Karpas-422 (cell line): ENCODE measurements at places on chromosomes 5 and 9.
A peak's percentile ranks its signal among the peaks of the same experiment; 100 is the strongest.

DNA sequence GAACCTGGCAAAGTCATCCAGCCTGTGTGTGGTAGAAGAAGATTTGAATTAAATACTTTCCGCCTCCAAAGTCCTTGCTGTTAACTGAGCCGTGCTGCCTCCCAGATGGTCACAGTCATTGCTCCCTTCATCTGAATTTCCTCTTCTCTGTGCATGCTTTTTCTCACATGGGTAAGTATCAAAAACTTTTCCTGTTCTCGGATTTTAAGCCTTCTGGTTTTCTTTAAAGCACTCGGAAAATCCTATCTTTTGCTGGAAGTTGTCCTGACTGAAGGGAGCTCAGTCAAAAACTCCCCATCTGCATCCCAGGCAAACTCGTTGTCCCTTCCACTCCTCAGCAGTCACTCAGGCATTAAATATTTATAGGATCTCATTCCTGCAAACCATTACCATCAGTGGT is 290.0 kb upstream of the PIK3R1 start:
- DNase-seq: no peak

GRCh38 chr9:136407911-136408310 is 2.5 kb downstream of the ENTR1 start:
- no peak for DNase-seq

DNA sequence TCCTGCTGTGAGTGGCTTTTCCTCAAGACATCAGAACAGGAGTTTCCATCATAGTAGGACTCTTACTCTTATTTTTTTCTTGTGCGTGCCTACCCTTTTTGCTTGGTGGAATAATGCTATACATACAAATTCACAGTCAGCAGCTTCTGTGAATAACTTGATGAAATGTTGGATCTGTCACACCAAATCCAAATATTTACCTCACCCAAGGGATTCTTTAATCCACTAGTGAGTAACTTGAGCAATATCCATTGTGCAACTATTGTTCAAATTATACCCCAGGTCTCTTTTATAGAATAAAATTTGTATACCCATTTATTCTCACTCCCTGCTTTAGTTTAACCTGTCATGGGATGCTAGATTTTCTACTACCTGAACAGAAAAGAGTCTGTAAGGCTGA is 1078.3 kb upstream of the EDIL3 start:
- no peak for DNase-seq

GRCh38 chr9:27581826-27582225 is 8.5 kb upstream of the C9orf72 start:
- DNase-seq: no peak

GRCh38 chr9:18668944-18669343 is 195.0 kb downstream of the ADAMTSL1 start:
- DNase-seq: no peak

- no peak for DNase-seq
Observed at GRCh38 chr5:80268916-80269315, 13.1 kb upstream of the SERINC5 start.

- no peak for DNase-seq
Observed at GRCh38 chr5:120367896-120368634, 96.0 kb upstream of the PRR16 start.

- DNase-seq: peak; percentile 99
Observed at GRCh38 chr5:69166686-69167492, at the start of gene CCNB1. TSS of gene CCNB1 (plus strand) at chr5:69167150. CDS start at chr5:69167263, 113 bp downstream.

- DNase-seq: no peak
Observed at GRCh38 chr5:135007749-135008363, 26.2 kb downstream of the PITX1 start.

DNA sequence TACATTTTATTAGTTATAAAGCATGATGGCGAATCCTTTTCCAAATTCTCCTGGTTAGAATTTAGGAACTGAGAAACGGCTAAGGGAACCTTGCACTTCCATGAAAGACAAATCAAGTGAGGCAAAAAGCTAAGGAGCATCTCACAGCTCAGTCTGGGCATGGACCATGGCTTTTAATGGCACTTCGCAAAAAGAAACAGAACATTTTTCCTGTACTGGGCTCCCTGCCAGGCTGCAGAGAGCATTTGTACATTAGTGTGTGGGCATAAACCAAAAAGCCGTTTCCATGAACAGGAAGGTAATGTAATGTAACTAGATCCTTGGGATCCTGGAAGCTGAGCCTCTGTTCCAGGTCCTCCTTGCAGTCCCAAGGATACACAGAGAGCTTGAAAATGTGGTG is 354.2 kb downstream of the MRPS30 start:
- DNase-seq: no peak

GRCh38 chr9:511861-512260 is 297.2 kb downstream of the DOCK8 start:
- no peak for DNase-seq

DNA sequence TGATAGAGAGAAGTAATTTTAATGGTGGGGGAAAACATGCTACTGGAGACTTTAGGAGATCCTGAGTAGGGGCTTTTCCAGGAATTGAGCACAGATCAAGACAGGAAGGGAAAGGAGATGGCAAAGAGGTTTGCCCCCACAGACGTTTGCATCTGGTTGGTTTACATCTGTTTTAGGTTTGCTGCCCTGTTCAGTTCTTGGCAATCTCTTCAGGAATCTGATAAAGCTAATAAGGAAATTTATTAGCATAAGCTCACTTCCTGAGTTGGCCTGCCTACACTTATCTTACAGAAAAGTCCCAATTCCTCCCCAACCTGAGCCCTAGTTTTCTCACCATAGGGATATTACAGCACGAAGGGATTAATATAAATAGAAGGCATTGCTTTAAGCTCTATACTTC is 3.4 kb upstream of the CFAP95 start:
- peak; percentile 33 for DNase-seq

GRCh38 chr5:11509793-11510192 is 394.5 kb downstream of the CTNND2 start:
- DNase-seq: no peak

DNA sequence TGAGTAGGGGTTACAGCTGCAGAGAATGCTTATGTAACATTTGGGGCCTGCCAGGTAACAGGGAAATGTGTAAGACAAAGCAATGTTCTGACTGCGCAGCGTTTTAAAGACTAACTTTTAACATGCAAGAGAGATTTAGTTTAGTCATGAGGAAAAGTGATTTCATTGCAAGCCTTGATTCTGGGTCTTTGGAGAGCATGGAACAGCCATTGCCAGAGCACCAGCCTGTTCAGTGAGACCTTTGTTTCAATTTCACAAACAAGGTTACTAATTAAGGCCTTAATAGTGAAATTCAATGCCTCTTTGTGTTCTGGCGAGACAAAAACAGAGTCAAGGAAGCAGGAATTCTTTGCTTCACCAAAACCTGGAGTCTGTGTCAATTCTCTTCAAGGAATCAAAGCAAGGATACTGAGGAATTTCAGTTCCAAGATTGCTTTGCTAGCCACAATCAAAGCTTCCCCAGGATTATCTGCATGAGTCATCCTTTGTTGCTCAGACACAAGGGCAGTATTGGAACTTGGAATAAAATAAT is 14.4 kb downstream of the CKMT2 start:
- no peak for DNase-seq

GRCh38 chr5:104967806-104968410 is 1405.3 kb upstream of the NUDT12 start:
- DNase-seq: no peak

- no peak for DNase-seq
Observed at GRCh38 chr9:104999136-104999535, 71.2 kb upstream of the ABCA1 start.

DNA sequence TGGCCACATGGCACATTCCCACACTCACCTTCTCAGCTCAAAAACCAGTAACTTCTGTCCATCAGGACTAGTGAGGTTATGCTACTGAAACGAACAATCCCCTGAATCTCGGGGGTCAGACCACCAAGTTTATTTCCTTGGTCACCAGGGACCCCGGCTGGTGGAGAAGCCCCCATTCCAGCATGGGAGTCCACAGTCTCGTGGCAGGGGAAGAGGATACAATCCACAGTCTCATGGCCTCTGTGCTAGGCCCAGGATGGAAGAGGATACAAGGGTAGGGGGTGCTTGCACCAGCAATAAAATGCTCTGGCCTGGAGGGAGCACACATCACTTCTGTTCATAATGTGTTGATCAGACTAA is 7.4 kb upstream of the CARD19 start:
- no peak for DNase-seq

- DNase-seq: peak; percentile 89
Observed at GRCh38 chr5:138180183-138180782, 1.4 kb downstream of the KIF20A start.

DNA sequence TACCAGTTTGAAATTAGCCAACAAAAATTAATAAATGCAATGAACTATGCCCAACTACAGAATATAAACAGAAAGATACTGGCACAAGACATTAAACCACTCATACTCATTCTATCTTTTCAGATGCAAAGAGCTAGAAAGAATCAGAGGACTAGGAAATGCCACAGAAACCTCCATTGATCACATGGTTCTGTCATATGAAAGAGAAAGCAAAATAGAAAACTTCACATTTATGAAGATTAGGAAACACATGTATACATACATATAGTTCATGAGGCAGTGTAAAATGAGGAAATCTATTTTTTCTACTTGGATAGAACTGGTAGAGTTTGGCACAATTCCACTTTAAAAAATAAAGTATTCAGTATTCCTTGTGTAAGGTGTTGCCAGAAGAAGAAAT is 275.1 kb upstream of the PTGER4 start:
- DNase-seq: no peak

DNA sequence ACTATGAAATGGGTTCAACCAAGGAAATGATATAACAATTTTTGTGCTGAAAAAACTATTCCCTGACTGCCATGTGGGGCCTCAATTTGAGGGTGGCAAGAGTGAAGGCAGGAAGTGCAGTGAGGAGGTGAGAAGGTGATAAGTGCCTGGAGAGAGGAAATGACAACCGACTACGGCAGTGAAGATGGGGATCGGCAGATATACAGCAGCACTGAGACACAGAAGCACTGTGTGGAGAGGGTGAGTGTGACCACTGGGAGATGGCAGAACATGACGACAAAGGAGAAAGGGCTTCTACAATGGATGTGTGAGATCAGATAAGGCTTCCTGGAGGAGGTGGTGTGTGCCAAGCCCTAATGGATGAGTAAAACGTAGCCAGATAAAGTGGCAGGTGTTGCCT is 271.8 kb downstream of the TRIM32 start:
- DNase-seq: no peak

GRCh38 chr5:72624641-72625236 is 117.5 kb upstream of the ZNF366 start:
- no peak for DNase-seq

DNA sequence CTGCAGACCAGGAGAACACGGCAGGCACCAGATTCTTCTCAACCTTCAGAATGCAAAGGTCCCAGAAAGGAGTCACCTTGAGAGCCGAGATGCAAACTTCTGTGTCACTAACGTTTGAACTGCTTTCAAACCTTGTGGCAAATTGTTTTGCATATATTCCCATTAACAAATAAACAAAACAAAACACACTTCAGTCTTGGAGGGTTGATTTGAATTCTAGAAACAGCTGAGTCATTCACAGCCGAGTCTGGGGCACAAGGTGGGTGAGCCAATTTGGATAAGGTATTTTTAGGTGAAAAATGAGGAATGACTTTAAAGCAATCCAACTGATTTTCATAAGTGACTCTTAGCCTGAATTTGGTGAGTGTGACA is 38.8 kb upstream of the ANKRD33B start:
- no peak for DNase-seq

DNA sequence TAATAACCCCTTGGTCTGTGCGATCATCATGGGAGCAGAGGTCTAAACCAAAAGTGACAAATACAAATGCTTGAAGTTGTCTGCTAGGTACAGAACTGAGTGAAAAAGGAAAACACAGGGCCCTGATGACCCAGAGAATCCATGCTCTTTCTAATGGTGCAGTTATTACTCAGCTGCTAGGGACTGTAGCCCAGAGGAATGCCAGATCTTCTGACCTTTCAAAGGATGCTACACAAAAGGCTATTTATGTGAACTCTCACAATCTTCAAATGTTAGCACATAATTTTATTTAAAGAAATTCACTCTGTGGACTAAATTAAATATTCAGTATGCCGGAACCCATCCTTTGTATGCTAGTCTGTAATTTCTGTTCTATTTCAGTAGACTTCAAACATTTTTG is 79.9 kb downstream of the PRR16 start:
- no peak for DNase-seq

- no peak for DNase-seq
Observed at GRCh38 chr5:32030222-32030621, 143.9 kb downstream of the GOLPH3 start.

- no peak for DNase-seq
Observed at GRCh38 chr5:105740242-105740641, 1930.5 kb downstream of the EFNA5 start.

DNA sequence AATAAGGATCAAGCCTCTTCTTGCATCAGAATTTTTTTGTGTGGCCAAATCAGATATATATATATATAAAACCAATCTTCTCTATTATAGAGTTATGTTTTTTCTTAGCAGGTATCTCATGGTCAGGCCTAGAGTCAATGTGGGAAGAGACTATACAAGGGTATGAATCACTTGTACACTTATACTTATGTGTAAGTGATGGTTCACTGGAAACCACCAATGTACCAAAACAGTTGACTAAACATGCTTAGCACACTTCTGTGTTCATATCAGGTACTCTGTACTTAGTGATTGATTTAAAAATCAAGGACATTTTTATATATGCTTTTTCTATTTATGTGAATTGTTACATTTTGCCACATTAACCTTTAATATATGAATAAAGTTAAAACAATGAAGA is 92.6 kb downstream of the CWC27 start:
- no peak for DNase-seq

- DNase-seq: no peak
Observed at GRCh38 chr5:82657033-82657699, 379.0 kb upstream of the RPS23 start.

GRCh38 chr5:936149-937144 is 43.8 kb downstream of the TRIP13 start:
- DNase-seq: no peak
